ENCODE measurements at places on chromosomes 5 and 9.

DNA sequence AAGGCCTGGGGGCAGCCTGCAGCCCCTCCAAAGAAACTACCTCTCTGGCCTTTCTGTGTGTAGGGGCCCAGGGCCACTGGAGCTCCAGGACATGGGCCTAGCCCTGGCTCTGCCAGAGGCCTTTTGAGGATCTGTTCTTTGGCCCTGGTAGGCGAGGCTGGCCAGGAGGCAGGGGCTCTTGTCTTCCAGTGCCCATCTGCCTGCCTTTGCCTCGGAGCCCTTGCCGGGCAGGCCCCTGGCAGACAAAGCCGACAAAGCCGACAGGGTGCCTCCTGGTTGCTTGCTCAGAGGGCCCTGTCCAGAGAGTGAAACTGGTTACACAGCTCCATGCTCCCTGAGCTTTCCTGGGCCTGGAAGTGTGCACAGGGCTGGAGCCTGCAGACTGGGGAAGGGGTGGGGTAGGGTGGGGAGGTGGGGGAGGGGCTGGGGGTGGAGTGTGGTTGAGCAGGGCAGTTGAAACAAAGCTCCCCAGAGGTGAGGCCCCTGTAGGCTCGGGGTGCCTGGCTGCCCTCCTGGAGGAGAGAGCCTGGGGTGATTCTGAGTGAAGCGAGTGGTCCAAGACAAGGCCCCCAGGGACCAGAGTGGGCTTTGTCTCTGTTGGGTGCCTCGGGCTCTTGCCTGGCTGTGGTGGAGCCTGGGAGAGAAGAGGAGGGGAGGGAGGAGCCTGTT lies 29.3 kb downstream of the PTPA start:
- DNase-seq, result no peak

- DNase-seq, result no peak
Observed at GRCh38 chr5:168011096-168011495, 280.3 kb upstream of the WWC1 start.

- peak; percentile 61 for DNase-seq
Observed at GRCh38 chr5:50666261-50667022, at the start of gene PARP8. TSS of gene PARP8 (plus strand) at chr5:50666637. CDS start at chr5:50667096, 459 bp downstream.

- DNase-seq, result no peak
Observed at GRCh38 chr5:101176605-101177004, 273.5 kb upstream of the ST8SIA4 start.

DNA sequence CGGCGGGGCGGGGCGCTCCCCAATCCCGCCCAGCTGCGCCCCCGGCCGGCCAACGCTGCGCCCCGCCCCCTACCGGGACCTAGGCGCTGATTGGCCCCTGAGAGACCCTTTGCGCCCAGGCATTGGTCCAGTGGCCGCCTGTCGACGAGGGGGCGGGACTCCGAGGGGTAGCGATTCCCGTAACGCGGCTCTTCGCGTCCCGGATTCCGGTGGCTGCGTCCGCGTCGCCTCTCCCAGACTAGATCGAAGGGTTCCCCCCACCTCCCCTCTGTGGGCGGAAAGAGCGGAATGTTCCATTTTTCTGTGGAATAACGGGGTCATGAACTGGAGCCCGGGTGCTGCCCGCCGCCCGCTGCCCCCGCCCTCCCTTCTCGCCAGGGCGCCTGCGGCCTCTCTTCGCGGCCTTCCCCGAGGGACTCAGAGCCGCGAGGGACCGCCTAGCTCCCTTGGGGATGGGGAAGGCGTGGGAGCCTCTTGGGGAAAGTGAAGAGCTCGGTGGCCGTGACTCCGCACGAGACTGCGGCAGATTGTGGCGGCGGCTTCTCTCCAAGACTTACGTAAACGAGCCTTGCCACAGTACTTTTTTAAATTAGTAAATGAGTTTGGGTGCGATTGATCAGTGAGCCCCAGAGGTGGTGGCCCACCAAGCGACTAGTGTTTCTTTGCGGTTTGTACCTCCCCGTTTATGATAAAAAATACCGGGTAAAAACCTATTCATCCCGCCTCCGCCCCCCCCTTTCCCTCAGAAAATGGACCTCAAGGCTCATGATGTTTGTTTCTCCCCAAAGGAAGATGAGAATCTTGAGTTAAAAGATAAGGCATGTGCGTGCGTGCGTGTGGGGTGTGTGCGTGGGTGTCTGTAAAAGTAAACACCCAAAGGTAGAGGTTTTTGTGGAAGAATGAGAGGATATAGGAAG lies 493 bp upstream of the IL6ST start:
- peak; percentile 97 for DNase-seq

DNA sequence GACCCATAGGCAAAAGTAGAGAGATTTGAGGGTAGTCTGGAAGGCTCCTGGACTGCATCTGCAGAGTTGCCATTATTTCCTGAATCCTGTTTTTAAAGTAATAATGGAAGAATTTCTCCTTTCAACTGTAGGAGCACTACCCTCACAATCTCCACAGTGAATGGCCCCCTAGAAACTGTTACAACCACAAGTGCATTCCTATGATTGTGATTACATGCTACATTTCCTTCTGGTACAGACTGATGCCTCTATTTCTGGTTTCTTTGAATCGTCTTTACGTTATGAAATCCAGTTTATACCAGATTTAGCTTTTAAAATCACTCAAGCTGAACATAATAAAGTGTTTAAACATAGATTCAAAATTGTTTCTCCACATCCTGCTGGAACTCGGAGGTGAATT lies 49.4 kb downstream of the FRMPD1 start:
- DNase-seq, result no peak

DNA sequence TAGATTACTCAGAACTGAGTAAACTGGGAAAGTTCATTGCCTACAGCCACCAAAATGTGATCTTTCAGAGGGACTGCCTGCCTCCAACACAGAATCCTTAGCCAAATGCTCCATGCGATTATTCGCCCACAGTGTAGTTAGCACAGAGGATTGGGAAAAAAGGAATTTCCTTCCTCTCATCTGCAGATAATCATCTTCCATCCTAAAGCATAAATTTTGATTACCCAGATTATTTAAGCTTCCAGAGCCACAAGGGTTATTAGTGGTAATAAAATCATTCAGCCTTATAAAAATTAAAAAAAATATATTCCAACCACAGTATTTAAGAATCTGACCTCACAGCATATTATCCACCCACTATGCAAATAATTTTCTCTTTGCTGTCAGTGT lies 285.3 kb upstream of the GRAMD2B start:
- no peak for DNase-seq

DNA sequence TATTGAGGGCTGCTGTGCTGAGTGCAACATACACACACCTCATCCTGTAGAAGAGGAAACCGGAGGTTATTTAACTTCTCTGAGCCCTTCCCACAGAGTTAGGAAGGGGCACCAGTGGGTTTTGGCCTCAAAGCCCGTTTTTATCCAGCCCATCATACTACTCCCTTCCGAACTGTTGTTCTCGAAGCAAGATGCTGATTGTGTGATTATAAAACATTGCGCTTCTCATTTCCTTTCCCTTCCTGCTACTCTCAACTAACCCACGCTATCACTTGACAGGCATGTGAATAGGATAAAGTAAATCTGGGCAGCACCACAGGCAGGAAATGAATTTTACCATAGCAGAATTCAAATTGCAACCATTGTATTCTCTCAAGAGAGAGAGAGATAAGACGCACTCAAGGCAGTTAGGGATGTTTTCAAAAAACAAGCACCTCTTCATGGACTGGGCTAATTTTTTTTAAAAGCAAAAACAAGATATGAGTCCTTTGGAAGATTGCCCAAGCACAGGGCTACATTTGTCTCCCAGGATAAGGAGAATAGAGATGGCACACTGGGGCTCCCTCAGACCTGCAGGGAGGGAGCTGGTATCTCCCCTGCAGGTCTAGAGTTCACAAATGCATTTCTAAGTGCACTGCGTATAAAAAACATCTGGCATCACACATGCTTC lies 52.6 kb downstream of the GNA14 start:
- DNase-seq, result peak; percentile 34

DNA sequence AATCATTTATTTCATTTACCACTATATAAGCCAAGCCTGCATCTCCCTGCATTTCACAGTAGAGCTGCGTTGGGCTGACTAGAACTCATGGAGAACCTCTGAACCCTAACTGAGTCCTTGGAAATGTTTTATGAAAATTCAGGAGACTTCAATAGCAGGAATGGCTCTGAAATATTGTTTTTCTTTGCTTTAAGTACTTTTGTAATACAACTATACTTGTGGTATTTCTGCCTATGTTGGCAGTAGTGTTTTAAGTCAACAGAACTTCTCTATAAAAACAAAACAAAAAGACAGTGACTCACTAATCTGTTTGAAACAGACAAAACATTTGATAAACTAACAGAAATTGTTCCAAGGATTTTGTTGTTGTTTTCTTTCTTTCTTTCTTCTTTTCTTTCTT lies 489.2 kb upstream of the MEF2C start:
- DNase-seq, result peak; percentile 64

DNA sequence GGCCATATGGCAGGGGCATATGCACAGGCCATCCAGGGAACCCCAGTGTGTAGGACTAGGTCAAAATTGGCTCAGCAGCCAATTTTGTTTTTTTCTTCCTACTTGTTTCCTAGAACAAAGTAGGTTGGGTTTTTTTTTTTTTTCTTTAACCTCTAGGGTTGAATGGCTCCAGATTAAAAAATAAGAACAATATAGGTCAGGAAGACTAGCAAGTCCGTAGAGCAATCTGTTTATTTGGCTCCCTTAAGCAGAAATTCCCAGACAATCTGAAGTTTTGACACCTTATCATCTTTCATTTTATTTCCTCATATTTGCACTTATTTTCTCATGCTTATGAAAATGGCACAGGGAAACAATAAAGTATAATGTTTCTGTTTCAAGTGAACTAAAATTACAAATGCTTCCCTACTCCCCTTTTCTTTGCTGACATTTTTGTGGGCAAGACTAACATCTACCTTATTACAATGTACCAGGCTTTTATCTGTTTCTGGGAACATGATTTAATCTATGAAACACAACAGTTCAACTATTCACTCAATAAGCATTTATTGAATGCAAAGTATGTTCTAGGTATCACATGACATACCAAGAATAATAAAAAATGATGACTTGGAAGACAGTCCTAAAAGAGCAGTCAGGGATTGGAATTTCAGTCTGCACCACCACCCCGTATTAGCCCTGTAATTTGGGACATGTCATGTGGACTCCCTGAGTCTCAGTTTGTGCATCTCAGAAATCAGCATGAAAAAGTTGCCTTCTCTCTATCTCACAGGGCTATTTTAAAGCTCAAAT lies 30.5 kb downstream of the TLR4 start:
- DNase-seq, result peak; percentile 83

- no peak for DNase-seq
Observed at GRCh38 chr5:64649512-64649911, 40.8 kb upstream of the SHISAL2B start.

DNA sequence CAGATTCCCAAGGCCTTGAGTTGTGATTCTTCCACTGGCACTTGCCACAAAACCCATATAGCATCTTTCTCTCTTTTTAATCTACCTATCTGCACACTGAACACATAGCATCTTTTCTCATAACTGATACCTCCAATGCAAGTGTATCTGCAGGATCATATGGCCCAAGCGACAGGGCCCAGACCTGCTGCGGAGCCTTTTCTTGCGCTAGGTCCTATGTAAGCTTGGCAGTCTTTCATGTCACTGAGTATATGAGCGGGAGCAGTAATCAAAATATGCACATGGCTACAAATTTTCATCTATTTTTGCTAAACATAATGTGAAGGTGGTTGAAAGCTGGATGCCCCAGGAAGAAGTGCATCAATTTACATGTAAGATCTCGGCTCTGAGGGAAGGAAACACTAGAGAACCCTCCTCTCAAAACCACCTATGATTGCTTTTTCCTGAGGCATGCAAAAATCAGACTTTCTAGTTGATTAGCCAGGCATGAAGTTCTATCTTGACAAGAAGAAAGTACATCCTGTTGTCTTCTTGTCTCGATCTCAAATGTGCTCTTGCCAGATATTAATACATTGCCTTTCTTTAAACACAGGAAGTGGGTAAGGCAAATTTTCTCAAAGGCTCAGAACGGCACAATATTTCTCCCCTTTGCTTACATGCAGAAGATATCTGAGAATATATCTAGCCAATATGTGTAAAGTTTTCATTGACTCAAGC lies 26.9 kb upstream of the CEMIP2 start:
- DNase-seq, result no peak

DNA sequence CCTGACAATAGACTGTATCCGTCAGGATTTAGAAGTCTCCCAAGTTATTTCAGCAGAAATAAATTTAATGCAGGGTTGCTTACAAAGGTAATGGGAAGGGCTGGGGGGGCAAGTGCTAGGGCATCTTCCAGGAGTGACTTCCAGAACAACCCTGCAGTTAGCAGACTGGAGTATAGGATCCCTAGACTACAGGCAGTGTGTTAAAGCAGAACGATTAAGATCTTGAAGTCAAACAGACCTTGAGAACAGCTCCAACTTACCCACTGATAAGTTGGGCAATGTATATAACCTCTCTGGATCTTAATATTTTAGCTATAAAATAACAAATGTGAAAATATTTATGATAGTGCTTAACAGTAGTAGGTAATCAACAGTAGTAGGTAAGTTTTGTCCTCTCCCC lies 113.6 kb upstream of the LIFR start:
- no peak for DNase-seq

GRCh38 chr9:34332076-34332964 lies 3.0 kb downstream of the NUDT2 start:
- peak; percentile 72 for DNase-seq

GRCh38 chr5:2381070-2381469 lies 370.4 kb downstream of the IRX2 start:
- DNase-seq, result no peak

- DNase-seq, result no peak
Observed at GRCh38 chr9:32533816-32534215, 7.8 kb upstream of the RIGI start.

GRCh38 chr9:114155995-114156656 lies 789 bp downstream of the COL27A1 start:
- no peak for DNase-seq

- DNase-seq, result peak; percentile 39
Observed at GRCh38 chr5:131747180-131748105, 49.4 kb downstream of the FNIP1 start.

GRCh38 chr9:124298646-124299235 lies 41.0 kb downstream of the NEK6 start:
- DNase-seq, result no peak

- DNase-seq, result no peak
Observed at GRCh38 chr9:133512253-133513213, 12.2 kb downstream of the MYMK start.

DNA sequence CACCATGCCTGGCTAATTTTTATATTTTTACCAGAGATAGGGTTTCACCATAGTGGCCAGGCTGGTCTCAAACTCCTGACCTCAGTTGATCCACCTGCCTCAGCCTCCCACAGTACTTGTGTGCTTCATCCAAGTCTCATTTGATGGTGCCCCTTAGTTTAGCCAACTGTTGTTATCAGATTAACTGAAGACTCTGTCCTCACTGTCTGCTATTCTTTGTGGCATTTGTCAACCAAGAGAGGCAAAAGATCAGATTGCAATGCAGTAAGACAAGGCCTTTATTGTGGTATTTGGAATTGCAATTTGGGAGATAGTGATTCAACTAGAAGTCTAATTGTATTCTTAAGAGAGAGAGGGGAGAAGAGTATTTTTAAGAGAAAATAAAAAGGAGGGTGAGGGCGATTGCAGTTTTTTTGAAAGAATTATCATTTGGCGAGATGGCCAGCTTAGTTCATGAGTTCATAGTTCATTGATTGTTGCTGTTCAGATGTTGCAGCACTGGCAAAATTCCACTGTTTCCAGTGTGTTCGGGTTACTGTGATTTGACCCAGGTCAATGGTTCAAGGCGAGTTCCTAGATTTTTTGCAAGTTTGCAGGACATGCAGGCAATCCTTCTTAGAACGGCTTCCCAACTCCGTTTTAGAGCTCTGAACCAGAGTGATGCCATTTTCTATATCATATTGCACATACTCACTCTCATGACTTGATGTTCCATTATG lies 1156.9 kb downstream of the CDH9 start:
- no peak for DNase-seq

- no peak for DNase-seq
Observed at GRCh38 chr9:76158713-76159112, 235.5 kb downstream of the RFK start.

- DNase-seq, result no peak
Observed at GRCh38 chr5:145853781-145854376, 18.7 kb upstream of the PRELID2 start.

Data from cardiac fibroblast (primary cell).